ENCODE measurements at places on chromosomes 4 and X.
A peak's percentile ranks its signal among the peaks of the same experiment; 100 is the strongest.

DNA sequence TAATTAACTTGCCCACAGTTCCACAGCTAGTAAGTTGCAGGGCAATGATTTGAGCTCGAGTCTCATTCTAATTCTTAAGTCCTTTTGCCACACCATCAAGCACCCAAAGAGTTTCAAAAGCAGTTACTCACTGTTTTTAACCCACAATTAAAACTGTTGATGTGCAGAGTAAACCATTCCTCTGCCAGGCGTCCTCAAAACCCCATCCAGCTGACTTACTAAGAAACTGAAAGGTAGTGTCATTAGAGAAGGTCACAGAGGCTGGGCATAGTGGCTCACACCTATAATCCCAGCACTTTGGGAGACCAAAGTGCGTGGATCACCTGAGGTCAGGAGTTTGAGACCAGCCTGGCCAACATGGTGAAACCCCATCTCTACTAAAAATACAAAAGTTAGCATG is 121.7 kb downstream of the CHIC2 start:
- DNase-seq, result no peak

GRCh38 chrX:18455384-18455783 is 30.0 kb downstream of the CDKL5 start:
- no peak for DNase-seq

- no peak for DNase-seq
Observed at GRCh38 chrX:49710744-49711319, 15.0 kb upstream of the PAGE1 start.

DNA sequence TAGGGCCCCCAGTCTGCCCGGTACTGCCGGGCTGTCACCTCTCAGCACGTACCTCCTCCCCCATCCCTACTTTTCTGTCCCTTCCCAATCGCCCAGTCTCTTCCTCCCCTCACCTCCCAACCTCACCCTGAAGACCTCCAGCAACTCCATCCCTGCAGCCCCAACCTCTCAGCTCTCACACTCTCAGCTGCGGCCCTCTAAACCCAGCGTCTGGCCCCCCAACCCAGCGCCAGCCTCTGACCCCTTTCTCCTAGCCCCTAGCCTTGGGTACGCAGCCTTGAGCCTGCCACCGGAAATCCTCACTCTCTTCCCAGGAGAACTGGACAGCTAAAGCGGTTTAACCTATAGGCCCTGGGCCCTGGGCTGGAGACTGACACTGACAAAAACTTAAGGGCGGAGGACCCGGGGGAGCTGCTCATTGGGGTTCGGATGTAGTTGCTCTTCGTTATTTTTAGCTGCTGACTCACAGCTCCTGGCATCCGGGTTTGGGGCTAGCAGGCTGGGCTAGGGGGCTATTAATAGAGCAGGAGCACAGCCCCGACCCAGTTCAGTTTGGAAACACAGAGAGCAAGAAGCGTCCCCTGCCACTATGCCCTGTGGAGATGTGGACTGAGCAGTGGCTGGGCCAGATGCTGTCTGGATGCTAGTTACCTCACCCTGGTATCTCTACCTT is 9.6 kb upstream of the DLG3 start:
- no peak for DNase-seq

DNA sequence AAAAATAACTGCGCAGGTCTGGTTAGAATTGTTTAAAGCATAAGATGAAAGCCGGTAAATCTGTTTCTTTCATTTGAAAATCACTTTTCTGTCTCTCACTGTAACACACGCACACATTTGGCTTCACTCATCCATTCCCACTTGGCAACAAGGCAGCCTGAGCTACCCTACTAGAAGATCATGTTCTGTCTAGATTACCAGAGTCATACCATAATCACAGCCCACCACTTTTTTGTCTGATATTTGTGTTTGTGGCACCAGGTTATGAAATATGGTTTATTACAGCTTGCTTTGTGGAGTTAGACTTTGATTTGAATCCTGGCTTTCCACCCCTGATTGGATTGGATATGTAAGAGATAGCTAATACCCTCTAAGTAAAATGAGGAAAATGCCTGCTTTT is 2.2 kb downstream of the USO1 start:
- no peak for DNase-seq

DNA sequence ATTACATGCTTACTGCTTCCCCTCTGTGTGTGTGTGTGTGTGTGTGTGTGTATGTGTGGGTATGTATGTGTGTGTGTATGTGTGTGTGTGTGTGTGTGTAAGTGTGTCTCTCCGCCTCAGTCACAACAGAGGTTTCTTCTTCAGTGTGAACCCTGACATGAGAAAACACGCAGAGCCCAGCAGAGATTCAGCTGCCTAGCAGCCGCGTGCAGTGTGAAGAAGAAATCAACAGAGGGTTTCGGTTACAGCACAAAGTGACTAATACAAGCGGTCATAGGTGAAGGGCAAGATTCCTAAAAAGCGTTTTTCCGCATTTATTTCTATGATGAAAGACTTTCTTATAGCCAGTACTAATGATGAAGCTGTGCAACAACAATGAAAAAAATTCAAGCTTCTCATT is 55.3 kb upstream of the ZFP42 start:
- DNase-seq, result no peak

GRCh38 chrX:131279617-131280016 is 9.5 kb downstream of the IGSF1 start:
- no peak for DNase-seq

DNA sequence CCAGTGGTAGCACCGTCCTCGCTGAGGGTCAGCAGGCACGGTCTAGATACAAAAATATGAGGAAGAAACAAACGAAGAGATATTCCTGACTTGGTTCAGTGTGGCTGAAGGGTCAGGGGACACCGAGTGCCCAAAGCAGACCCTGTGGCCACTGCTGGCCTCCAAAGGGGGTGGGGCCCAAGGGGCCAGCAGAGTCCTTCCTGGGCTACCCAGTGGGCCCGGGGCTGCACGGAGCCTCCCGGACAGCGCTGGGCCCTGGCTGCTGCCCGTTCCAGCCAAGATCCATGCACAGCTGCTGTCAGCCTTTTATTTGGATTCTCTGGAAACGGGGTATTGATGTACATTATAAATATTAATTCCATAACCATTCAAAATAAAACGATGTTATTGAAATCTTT is 20.4 kb downstream of the NELFA start:
- DNase-seq, result no peak

GRCh38 chrX:46376246-46376885 is 168.9 kb downstream of the ZNF674 start:
- no peak for DNase-seq

DNA sequence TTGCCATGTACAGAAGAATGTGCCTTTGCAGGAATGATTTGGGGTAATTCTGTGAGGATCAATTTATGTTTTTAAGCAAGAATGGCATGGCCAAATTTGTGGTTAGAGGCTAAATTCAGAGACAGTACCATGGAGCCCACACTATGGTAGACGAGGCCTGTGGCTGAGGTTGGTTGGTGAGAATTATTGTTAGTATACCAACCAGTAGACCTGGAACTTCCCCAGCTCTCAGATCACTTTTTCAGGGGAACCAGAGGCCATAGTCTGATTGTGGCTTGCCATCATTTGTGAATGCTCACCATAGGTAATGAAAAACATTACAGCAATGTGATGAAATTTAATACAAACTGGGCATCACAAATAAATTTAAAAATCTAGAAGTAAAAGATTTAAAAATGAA is 56.3 kb downstream of the SHISA3 start:
- no peak for DNase-seq

- DNase-seq, result no peak
Observed at GRCh38 chrX:30786374-30786773, 102.7 kb downstream of the TAB3 start.

- DNase-seq, result no peak
Observed at GRCh38 chr4:32161392-32161791, 1441.2 kb downstream of the PCDH7 start.

DNA sequence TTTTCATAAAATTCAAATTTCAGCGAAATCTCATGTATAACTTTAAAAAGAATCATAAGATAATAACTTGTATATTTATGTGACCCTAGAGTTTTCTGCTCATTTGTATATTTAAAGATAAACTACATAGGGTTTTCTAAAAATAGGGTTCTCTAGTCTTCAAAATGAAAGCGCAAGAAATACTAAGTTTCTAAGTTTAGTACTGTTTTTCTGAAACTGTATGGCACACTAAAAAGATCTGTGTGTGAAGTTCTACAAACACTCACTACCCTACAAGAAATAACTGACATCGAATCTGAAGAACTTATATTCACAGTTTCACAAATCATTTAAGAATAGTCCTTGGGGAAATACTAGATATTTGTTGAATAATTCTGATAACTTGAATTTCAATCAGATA is 38.7 kb upstream of the NDST4 start:
- DNase-seq, result no peak

DNA sequence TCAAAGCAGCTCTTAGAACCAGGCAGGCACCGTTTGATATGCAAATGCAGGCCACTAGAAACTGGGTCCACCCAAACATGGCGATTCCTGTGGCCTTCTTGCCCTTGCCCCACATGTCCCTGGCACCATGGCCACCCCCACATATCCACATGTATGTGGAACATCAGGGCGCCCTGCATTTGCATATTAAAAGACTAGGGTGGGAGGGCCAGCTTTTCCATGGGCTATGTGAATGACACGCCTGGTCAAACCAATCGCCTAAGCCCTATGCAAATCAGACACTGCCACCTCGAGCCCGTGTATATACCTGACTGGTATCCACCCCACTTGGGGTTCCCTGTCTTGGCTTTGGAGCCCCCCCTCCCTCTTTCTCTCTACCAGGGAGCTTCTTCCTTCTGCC is 107.0 kb downstream of the ABLIM2 start:
- no peak for DNase-seq

DNA sequence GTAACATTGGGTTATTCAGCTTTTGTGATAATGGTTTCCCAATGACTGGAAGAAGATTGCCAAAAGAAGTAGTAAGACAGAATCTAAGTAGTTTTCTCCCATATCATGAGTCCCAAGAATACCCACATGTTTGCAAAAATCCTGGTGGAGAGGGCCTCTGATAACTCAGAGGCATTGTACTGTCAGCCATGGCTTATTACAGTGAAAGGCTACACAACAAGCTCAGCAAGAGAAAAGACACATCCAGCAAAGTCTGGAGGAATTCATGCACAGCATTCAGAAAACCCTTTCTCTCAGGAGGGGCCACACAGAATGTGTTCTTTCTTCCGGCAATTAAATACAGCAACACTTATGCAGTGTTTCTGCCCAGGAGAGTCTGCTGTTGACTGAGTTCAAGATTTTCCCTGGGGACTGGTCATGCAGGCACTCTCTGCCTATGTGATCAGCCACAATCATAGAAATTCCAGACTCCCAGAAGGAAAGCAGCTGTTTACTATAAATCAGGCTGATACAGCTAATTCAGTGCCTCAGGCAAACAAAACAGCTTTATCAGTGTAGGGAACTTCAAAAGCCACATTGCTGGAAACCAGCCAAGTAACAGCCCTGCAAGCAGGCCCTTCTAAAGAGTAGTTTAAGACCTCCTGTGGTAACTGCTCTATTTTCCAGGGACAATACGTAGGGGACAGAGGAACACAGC is 937.1 kb downstream of the CCSER1 start:
- DNase-seq, result no peak

GRCh38 chrX:21972721-21973120 is 32.2 kb downstream of the SMS start:
- peak; percentile 53 for DNase-seq

- DNase-seq, result no peak
Observed at GRCh38 chr4:5237086-5237660, 185.9 kb downstream of the STK32B start.

DNA sequence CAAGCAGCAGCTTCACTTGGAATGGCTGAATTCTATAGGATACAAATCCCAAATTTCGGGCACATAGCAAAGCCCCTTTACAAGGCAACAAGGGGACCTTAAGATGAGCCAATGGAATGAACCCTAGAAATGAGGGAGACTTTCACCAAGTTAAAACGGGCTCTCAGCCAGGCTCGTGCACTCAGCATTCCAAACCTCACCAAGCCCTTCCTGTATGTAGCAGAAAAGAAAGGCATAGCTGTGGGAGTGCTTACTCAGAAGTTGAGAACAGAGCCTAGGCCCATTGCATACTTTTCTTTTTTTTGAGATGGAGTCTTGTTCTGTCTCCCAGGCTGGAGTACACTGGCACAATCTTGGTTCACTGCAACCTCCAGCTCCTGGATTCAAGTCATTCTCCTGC is 10.8 kb upstream of the HERC5 start:
- DNase-seq, result no peak

DNA sequence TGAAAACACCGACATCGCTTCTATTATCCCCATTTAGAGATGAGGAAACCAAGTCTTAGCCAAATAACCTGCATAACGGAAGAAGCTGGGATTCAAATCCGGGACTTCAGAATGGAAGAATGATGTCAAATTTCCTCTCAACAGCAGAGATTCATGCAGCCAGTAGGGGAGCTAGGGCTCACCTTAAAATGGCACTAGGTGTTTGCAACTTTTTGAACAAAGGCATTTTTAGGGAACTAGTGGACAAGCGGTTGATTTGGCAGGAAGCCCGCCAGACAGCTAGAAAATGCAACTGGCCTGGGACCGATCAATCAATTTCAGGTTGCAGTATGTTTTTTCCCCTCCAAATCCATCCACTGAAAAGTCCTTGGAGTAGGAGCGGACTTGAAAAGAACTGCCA is 224.2 kb downstream of the PTTG2 start:
- no peak for DNase-seq

GRCh38 chrX:107710617-107711391 is 64.8 kb downstream of the TSC22D3 start:
- no peak for DNase-seq

DNA sequence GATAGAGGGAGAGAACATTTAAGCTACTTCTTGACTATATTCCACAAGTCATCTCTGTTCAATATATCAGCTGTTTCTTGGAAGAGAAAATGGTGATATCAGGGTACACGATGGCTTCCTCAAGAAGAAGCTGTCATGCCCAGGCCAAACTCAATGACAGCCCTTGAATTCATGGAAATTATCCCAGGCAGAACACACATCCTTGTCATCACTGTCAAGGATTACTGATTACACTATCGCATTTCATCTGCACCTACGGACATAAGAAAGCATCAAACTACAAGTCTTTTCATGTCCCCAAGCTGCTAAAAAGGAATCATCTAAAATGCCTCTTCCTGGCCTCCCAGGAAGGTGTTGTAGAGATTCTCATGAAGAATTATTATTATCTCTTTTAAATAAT is 165.2 kb upstream of the SLC7A11 start:
- DNase-seq, result no peak

GRCh38 chrX:51813886-51814460 is 70.7 kb downstream of the GSPT2 start:
- no peak for DNase-seq

- DNase-seq, result no peak
Observed at GRCh38 chr4:10008609-10009005, 12.7 kb downstream of the SLC2A9 start.

All from RWPE2 (cell line).